T-cell (primary cell): ENCODE measurements at places on chromosomes 12 and 14. TPM values are rescaled to one million over a fixed set of nuclear protein-coding genes. Genes with fewer than 3 reads are reported as not detected.

OR9K2 gene
- not detected for total RNA-seq

FUT8 gene
- total RNA-seq: 45.7 TPM

- no peaks in the 10 kb centered on the region for H3K27me3 ChIP-seq
- no peaks in the 10 kb centered on the region for H3K36me3 ChIP-seq
- H3K4me1 ChIP-seq: no peaks in the 10 kb centered on the region
Measured at GRCh38 chr14:60935319-60935718, 45.6 kb downstream of the TRMT5 start.

DNA sequence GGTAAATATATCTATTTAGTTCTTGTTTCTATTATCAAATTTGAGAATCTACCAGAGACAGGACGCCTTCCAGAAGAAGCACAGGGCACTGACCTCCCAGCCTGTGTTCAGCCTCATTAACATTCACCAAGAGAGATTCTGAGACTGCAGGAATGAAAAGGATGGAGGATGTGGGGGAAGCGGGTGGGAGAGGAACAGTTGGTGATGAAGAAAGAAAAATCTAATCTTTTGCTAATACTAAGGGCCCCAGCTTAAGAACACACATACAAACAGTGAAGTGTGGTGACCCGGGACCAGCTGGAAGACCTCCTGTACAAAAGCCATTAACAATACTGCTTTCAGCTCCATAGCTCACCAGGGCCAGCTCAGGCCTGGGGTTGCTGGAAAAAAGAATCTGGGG is 160.5 kb downstream of the NUAK1 start:
- no peaks in the 10 kb centered on the region for H3K4me1 ChIP-seq
- H3K4me3 ChIP-seq: no peak overlapping the region
- no peak overlapping the region for H3K27ac ChIP-seq
- H3K36me3 ChIP-seq: no peaks in the 10 kb centered on the region
- H3K27me3 ChIP-seq: no peaks in the 10 kb centered on the region

- H3K27ac ChIP-seq: no peak overlapping the region
- no peaks in the 10 kb centered on the region for H3K36me3 ChIP-seq
- H3K4me1 ChIP-seq: peaks cover 36% of the 10 kb centered on the region
- DNase-seq: no peak
Measured at GRCh38 chr12:70251226-70251625, 8.0 kb downstream of the CNOT2 start.

DNA sequence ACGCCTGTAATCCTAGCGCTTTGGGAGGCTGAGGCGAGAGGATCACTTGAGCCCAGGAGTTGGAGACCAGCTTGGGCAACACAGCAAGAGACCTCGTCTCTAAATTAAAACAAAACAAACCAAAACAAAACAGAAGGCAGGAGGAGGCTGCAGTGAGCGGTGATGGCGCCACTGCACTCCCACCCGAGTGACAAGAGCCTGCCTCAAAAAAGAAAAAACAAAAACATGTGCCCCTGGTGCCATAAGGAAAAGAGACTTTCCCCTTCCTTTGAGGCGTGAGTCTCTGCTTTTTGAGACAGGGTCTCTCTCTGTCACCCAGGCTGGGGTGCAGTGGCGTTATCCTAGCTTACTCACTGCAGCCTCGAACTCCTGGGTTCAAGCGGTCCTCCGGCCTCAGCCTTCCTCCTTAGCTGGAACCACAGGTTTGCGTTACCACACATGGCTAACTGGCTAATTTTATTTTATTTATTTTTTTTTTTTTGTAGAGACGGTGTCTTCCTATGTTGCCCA is 9.0 kb upstream of the EAPP start:
- H3K4me3 ChIP-seq: no peak overlapping the region
- H3K27me3 ChIP-seq: no peaks in the 10 kb centered on the region
- no peak overlapping the region for H3K27ac ChIP-seq

GRCh38 chr12:6383572-6384498 is at the start of gene LTBR:
Gene LTBR, plus strand, starts transcription at chr12:6384162. Its CDS starts 197 bp downstream, at chr12:6384359.
- no peak within 1 kb of the TSS for H3K27ac ChIP-seq
- H3K4me3 ChIP-seq: peak within 1 kb of the TSS; percentile 12
- H3K27me3 ChIP-seq: no peaks in the 10 kb centered on the region
- no peaks in the 10 kb centered on the region for H3K36me3 ChIP-seq
- peaks cover 12% of the 10 kb centered on the region for H3K4me1 ChIP-seq

DNA sequence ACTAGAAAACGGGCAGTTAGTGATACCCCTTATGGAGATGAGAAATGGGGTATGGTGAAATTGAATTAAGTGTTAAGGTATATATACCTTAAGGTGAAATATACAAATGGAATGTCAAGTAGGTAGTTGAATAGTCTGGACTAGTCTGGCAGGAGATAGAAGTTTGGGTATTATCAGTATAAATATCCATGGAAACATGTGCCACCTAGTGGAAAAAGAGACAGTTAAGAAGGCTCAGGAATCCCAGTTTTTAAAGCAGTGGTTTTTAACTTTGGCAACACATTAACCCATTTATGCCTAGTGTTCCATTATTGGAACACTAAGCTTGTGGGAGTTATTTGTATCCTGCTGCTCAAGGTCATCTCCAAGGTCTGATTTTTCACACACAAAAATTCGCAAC is 38.6 kb upstream of the TPH2 start:
- H3K27ac ChIP-seq: no peak overlapping the region
- no peaks in the 10 kb centered on the region for H3K27me3 ChIP-seq
- H3K4me1 ChIP-seq: no peaks in the 10 kb centered on the region
- no peak overlapping the region for H3K4me3 ChIP-seq

- H3K27me3 ChIP-seq: no peaks in the 10 kb centered on the region
- no peaks in the 10 kb centered on the region for H3K4me1 ChIP-seq
- H3K36me3 ChIP-seq: no peaks in the 10 kb centered on the region
- DNase-seq: no peak
Measured at GRCh38 chr12:7289743-7290142, 14.1 kb upstream of the ACSM4 start.

DNA sequence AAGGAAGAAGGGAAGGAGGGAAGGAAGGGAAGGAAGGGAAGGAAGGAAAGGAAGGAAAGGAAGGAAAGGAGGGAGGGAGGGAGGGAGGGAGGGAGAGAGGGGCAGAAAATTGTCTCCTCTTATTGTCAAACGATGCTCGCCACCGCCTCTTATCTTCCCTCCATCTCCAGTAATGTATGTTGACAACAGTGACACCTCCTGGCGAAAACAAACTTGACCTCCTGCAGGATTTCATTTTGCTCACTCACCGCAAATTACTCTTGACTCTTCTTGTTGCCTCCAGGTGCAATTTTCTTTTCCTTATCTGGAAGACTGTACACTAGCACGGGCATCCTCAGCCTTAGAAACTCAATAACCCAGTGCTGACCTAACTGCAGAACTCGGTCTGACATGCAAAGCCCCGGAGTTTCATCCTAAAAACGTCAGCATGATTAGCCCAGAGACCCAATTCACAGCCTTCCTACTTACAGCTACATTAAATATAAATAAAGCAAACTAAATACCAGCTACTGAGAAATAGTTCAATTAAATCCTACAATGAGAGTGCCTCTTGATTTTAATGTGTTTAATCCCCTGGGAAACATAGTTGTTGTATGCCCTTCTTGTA is 512.4 kb upstream of the TMPO start:
- no peaks in the 10 kb centered on the region for H3K36me3 ChIP-seq
- H3K27ac ChIP-seq: no peak overlapping the region
- no peak for DNase-seq
- H3K27me3 ChIP-seq: no peaks in the 10 kb centered on the region

GLT1D1 gene
- total RNA-seq: 0.14 TPM

- H3K4me3 ChIP-seq: no peak overlapping the region
- H3K36me3 ChIP-seq: no peaks in the 10 kb centered on the region
- H3K27me3 ChIP-seq: no peaks in the 10 kb centered on the region
- no peak overlapping the region for H3K27ac ChIP-seq
Measured at GRCh38 chr14:27050208-27050607, 452.4 kb upstream of the NOVA1 start.

GRCh38 chr12:75823475-75823874 is 208.1 kb downstream of the PHLDA1 start:
- no peaks in the 10 kb centered on the region for H3K36me3 ChIP-seq
- DNase-seq: no peak
- H3K27me3 ChIP-seq: no peaks in the 10 kb centered on the region
- no peak overlapping the region for H3K4me3 ChIP-seq

- H3K4me1 ChIP-seq: peaks cover 22% of the 10 kb centered on the region
- no peaks in the 10 kb centered on the region for H3K36me3 ChIP-seq
- no peaks in the 10 kb centered on the region for H3K27me3 ChIP-seq
- H3K27ac ChIP-seq: no peak overlapping the region
- DNase-seq: peak; percentile 60
Measured at GRCh38 chr14:100305324-100306100, 732 bp downstream of the SLC25A29 start.

LTB4R gene
- total RNA-seq: 18.0 TPM

DNA sequence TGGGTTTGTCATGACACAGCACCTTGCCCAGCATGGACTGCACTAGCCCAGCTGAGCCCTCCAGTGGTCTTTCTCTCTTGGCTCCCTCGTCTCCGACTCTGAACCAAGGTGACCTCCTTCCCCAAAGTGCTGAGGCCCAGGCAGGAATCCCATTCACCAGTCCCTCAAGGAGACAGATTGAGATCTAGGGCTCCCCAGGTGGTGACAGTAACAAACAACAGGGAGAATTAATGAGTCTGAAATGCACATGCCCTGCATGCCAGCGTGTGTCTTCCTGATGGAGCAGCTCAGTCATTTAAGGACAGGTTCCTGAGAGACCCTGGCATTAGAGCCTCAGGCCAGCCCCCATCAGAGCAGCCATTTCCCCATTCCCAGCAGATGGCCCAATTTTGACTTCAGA is 51.4 kb upstream of the OAS1 start:
- no peak overlapping the region for H3K4me3 ChIP-seq
- H3K4me1 ChIP-seq: no peaks in the 10 kb centered on the region
- H3K27me3 ChIP-seq: peaks cover 25% of the 10 kb centered on the region
- DNase-seq: no peak
- H3K36me3 ChIP-seq: no peaks in the 10 kb centered on the region
- no peak overlapping the region for H3K27ac ChIP-seq

TRHDE gene
- 0.23 TPM for total RNA-seq

FGF23 gene
- not detected for total RNA-seq

HVCN1 gene
- total RNA-seq: 6.0 TPM
